ENCODE measurements at places on chromosomes 5 and 9.

- peak; percentile 71 for DNase-seq
These were observed 14.3 kb upstream of the GABRP start for GRCh38 chr5:170769246-170769645.

GRCh38 chr5:9564752-9565151 lies 18.9 kb upstream of the SEMA5A start:
- DNase-seq: no peak

DNA sequence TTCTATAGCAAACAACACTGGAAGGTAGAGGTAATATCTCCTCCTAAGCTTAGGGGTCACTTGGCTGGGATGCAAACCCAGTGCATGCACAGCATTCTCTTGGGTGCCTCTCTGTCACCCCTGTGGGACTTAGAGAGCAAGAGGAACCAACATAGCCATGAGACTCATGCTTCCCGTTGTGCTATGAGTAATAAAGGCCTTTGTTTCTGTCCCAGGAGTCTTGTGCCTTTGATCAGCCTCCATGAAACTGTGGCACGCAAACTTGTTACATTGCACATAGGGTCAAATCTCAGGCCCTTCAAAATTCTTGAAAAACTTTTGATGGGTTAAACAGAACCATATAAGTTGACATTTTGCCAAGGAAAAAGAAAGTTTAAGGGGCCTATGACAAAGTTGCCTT lies 272.8 kb downstream of the TAF11L14 start:
- DNase-seq: no peak

GRCh38 chr5:595285-595875 lies 16.8 kb upstream of the CEP72 start:
- no peak for DNase-seq

DNA sequence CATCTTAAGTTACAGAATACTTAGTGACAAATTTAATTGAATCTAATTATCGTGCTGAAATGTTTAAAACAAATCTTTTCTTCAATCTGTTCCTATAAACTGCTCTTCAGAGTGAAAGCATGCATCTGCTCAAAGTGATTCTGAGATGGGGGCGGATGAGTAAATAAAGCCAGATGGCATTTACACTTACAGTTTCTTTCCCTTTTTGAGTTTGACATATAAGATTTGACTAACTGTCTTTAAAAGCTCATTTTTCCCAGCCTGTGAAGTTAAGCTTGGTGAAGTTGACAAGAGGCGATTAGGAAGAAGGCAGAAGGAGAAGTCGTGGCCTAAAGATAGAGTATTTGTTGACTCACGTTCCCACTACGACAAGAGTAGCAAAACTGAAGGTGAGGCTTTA lies 137.4 kb downstream of the LPAR1 start:
- DNase-seq: peak; percentile 98

DNA sequence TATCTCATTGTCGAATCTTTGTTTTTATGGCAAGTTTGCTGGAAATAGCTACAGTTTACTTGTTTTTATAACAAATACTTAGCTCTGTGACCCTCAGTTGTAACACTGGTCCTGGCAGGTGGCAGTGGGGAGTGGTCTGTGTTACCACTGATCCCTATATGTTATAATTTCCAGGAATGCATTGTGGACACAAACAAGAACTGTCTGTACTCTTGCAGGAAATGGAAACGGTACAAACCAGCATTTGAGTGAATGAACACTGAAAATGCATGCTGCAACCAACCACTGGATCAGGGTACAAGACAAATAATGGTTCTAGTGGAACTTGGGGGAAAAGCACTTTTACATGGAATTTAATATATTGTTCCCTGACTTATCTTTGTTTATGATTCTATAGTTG lies 66.5 kb upstream of the PJA2 start:
- DNase-seq: no peak

GRCh38 chr5:102691434-102691833 lies 63.7 kb upstream of the PAM start:
- no peak for DNase-seq

DNA sequence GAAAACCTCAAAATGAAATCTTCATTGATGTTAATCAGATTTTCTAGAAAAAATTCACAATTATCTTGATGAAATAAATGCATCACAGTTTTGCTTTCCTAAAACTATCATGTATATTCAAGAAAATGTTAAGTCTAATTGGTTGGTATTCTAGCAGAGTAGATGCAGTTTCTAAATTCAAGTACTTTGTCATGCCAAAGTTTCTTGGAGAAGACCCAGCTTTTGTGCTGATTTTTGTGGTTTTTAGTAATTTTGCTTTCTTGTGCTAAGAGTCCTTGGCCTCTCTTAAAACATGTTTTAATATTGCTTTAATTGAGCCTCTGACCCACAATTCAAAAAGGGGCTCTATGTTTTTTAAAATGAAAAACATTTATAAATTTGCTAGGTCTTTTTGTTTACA lies 924.8 kb upstream of the PTPRD start:
- peak; percentile 89 for DNase-seq
